ENCODE measurements at places on chromosomes 4 and X. TPM values are rescaled to one million over a fixed set of nuclear protein-coding genes. Genes with fewer than 3 reads are reported as not detected.

DNA sequence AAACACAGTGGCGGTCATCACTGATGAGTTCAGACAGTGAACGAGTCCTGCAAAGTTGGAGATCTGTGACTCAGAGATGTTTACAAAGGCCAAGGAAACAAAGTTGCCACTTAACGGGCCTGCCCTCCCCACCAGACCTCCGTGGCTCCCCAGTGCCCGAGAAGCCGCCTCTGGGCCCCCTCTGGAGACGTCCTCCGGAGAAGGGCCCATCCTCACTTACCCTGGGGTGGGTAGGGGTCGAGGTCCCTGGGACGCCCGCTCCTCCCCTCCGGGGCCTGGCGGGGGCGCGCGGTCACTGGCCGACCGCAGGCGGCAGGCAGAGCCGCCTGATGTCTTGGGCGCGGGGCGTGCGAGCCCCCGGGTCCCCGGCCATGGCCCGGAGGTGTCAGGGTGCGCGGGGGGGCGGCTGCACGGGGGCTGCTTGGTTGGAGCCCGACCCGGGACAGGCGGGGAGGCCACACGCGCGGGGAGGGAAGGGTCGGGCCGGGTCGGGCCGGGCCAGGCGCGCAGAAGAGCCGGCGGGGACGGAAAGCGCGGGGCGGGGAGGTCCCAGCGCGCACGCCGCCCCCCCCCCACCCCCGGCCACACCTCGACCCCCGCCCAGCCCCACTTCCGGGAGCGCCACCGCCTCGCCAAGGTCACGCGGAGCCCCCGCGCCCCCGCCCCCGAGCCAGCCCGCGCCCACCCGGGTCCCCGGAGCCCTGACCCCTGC lies 529 bp downstream of the DHRSX start:
- peaks cover 9% of the 10 kb centered on the region for H3K36me3 ChIP-seq
- H3K4me1 ChIP-seq, result peaks cover 27% of the 10 kb centered on the region
- H3K4me3 ChIP-seq, result peak overlapping the region; percentile 88

Gene CDKL5
- 0.73 TPM for total RNA-seq

DNA sequence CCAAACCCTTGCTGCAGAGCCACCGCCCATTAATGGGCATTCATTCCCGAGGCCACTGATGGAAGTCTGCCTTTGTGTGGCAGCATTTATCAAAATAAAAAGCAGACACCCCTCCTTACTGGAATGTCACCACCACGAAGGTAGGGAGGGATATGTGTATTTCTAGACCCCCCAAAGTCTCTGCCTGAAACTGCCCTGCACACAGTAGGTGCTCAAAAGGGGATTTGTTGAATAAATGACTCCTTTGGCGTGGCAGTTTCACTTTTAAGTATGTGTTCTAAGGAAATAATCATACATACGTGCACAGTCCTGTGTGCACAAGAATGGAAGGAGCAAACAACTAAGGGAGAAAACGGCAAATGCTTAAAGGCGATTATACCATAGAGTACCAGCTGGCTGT lies 23.6 kb upstream of the GLOD5 start:
- H3K27me3 ChIP-seq, result no peaks in the 10 kb centered on the region
- peaks cover 23% of the 10 kb centered on the region for H3K4me1 ChIP-seq
- H3K4me3 ChIP-seq, result peak overlapping the region; percentile 98
- peak overlapping the region; percentile 98 for H3K27ac ChIP-seq
- peaks cover 2% of the 10 kb centered on the region for H3K36me3 ChIP-seq
- DNase-seq, result no peak

Gene MRPL1
- 75.0 TPM for total RNA-seq

DNA sequence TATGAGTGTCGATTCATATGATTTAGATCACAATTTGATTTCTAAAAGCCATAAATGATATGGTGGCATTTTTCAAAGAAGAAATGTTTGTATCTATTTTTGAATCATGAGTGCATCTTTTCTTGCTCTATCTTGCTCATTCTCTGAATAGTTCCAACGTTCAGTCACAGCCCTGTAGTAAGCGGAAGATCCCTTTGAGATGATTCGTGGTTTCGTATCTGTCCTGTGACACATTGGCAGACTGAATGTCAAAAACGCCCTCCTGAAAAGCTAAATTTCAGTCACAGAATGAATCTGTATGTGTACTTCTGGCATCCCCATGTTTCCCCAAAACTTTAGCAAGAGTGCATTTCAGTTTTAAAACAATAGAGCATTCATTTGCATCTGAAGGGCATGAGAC lies 1066.9 kb upstream of the TENM3 start:
- H3K36me3 ChIP-seq, result no peaks in the 10 kb centered on the region
- no peak overlapping the region for H3K27ac ChIP-seq
- no peaks in the 10 kb centered on the region for H3K4me1 ChIP-seq
- no peak overlapping the region for H3K4me3 ChIP-seq
- H3K27me3 ChIP-seq, result no peaks in the 10 kb centered on the region

- DNase-seq, result no peak
- H3K4me3 ChIP-seq, result no peak overlapping the region
- H3K27ac ChIP-seq, result no peak overlapping the region
- H3K27me3 ChIP-seq, result no peaks in the 10 kb centered on the region
- H3K36me3 ChIP-seq, result no peaks in the 10 kb centered on the region
These were observed 233.6 kb downstream of the TRIML1 start for GRCh38 chr4:188372829-188373228.

- no peaks in the 10 kb centered on the region for H3K27me3 ChIP-seq
- H3K27ac ChIP-seq, result no peak overlapping the region
- H3K36me3 ChIP-seq, result no peaks in the 10 kb centered on the region
- H3K4me1 ChIP-seq, result no peaks in the 10 kb centered on the region
- DNase-seq, result no peak
These were observed 1118.1 kb upstream of the PRKX start for GRCh38 chrX:4831574-4831973.

GRCh38 chrX:154834562-154834961 lies at the start of gene SMIM9:
Gene SMIM9, minus strand, starts transcription at chrX:154834662. Its CDS starts 3,806 bp downstream, at chrX:154830856.
- DNase-seq, result no peak
- no peak within 1 kb of the TSS for H3K27ac ChIP-seq
- H3K36me3 ChIP-seq, result no peaks in the 10 kb centered on the region
- H3K4me3 ChIP-seq, result no peak within 1 kb of the TSS
- H3K4me1 ChIP-seq, result peaks cover 14% of the 10 kb centered on the region

- H3K4me3 ChIP-seq, result no peak overlapping the region
- no peaks in the 10 kb centered on the region for H3K27me3 ChIP-seq
- H3K36me3 ChIP-seq, result no peaks in the 10 kb centered on the region
- no peak overlapping the region for H3K27ac ChIP-seq
These were observed 126.0 kb downstream of the TENM3 start for GRCh38 chr4:182369211-182369610.

Gene UGT2B28
- not detected for total RNA-seq

- no peak overlapping the region for H3K4me3 ChIP-seq
- H3K4me1 ChIP-seq, result peaks cover 99% of the 10 kb centered on the region
- H3K27ac ChIP-seq, result peak overlapping the region; percentile 45
These were observed 19.7 kb downstream of the GAB3 start for GRCh38 chrX:154731184-154731583.

Gene STARD8
- total RNA-seq, result 2.6 TPM

DNA sequence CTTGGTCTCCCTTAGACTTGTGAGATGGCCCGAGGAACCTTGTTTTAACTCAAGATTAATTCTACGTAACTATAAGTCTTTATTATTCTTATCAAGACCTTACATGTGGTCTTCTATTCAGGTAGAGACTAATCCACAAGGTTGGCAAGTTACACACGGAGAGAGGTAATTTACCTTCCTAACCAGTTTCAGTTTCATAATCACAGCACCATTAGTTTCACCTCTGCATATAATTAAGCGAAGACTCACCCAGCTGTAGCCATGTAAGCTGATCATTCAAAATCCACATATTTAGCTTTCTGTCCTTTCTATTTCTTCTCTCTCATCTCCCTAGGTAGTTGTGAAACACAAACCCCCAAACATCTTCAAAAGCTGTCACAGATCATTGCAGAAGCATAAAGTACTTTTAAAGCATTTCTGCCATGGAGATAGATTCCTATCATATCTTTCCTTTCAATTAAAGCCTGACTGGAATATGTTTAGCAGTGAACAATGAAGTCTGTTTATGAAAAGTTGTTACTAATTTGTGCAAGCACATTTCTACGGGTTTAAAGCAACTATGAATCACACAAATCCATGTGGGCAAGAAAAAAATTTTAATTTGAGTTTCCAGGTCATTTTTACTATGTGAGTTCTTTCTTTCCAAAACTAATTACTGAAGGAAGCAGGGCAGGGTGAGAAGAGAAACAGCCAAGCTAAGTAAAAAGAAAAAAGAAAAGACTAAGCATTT lies 78.5 kb downstream of the BTC start:
- no peak for DNase-seq
- H3K4me3 ChIP-seq, result no peak overlapping the region
- H3K4me1 ChIP-seq, result no peaks in the 10 kb centered on the region
- H3K27me3 ChIP-seq, result no peaks in the 10 kb centered on the region

DNA sequence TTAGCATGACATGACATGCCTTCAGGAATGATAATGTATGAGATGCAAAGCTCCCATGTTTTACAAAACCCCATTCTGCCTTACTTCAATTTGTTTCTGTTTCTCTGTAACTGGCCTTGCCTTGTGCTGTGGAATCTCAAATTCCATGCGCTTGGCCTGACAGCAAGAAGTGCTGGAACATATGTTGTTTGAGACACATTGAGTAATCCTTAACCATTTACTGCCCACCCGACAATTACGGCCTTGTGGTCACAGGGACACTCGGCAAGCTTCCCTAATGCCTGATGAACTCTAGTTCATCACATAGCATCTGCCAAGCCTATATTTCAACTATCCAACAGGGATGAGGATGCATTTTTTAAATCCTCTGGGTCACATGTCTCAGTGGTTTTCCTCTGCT lies 226.4 kb upstream of the CASK start:
- peaks cover 6% of the 10 kb centered on the region for H3K4me1 ChIP-seq
- H3K36me3 ChIP-seq, result peaks cover 2% of the 10 kb centered on the region
- DNase-seq, result no peak
- no peak overlapping the region for H3K4me3 ChIP-seq

DNA sequence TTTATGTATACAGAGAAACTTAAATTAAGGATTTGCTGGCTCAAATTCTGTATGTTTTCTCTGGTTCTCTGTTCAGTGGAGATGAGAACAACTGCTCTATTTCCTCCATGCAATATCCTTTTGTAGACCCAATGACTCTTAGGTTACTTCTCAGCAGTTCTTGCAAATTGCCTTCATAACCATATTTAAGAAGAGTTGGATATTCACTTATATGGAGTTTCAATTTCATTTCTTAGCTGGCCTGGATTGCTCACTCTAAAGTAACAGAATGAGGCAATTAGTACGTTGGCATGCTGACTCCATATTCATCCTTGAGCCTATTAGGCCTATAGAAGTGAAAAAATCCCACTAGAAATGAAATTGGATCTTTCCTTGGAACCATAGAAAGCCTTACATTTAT lies 93.6 kb downstream of the DOCK11 start:
- no peaks in the 10 kb centered on the region for H3K4me1 ChIP-seq
- H3K36me3 ChIP-seq, result peaks cover 32% of the 10 kb centered on the region
- no peak for DNase-seq

Gene SEC31A
- total RNA-seq, result 118 TPM

DNA sequence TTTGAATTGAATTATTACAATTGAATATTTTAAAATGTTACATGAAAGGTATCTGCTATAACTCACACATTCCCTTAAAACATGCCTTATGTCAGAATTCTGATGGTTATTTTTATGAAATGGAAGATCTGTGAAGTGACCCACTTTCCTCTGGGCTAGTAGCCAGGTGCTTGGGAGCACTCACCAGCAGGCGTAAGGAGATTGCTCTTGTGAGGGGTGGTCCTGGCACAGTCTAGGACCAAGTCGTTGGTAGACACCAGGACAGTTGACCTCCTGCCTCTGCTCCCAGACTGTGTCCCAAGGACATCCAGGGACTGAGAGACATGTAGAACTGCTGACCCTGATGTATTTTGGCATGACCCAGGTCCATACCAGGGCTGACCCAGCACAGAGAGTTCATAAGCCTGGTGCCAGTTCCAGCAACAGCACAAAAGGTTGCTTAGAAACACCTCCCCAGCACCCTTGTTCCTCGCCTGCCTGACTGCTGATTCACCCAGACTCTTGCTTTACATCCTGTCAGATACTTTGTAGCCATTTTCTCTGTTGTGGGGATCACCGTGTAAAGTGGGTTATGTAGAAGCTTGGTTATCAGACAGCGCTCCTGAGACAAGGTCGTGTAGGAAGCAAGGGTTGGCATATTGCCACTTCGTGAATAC lies 48.5 kb downstream of the NELFA start:
- no peak overlapping the region for H3K4me3 ChIP-seq
- no peaks in the 10 kb centered on the region for H3K27me3 ChIP-seq
- DNase-seq, result no peak
- H3K4me1 ChIP-seq, result no peaks in the 10 kb centered on the region
- no peak overlapping the region for H3K27ac ChIP-seq

DNA sequence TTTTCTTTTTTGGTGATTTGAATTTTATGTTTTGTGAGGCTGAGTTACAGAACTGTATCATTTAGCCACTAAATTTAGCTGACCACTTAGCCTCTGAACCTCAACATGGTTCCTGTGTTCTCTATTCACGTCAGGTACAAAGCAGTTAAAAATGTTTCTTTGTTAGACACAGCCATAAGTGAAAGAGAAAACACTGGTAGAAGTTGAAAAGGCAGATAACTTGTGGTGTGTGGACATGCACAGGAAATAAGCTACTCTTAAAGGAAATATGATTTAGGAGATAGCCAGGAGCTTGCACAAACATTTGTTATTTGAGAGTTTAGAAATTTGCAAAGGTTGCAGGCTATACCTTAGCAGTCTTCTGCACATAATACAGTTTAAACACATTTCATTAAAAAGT lies 171.0 kb upstream of the RPS6KA3 start:
- DNase-seq, result no peak
- no peaks in the 10 kb centered on the region for H3K36me3 ChIP-seq
- H3K4me1 ChIP-seq, result peaks cover 51% of the 10 kb centered on the region
- peak overlapping the region; percentile 79 for H3K27ac ChIP-seq
- peak overlapping the region; percentile 21 for H3K4me3 ChIP-seq

Gene MAGEA2
- total RNA-seq, result not detected

GRCh38 chr4:23225564-23225963 lies 532.8 kb downstream of the GBA3 start:
- no peaks in the 10 kb centered on the region for H3K36me3 ChIP-seq
- no peaks in the 10 kb centered on the region for H3K4me1 ChIP-seq
- DNase-seq, result no peak
- H3K27me3 ChIP-seq, result no peaks in the 10 kb centered on the region
- H3K27ac ChIP-seq, result no peak overlapping the region

Gene LIMCH1
- not detected for total RNA-seq

Gene MAP3K15
- 0.18 TPM for total RNA-seq

DNA sequence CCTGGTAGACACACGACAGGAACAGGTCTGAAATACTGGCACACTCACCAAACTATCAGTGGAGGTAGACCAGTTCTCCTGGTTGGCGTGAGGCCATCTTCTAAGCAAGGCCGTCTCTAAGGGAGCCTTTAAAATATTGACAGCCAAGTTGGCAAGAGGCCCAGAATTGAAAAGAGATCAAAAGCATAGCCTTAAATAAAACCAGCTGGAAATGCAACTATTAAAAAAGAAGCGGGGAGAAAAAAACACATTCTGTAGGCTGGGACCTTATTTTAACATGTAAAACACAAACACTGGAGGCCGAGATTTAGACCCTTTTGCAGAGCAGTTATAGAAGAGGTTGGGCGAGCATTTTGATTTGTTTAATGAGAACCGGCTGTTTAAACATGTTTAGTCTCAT lies 233.0 kb upstream of the CLNK start:
- H3K4me1 ChIP-seq, result peaks cover 6% of the 10 kb centered on the region
- no peak overlapping the region for H3K27ac ChIP-seq
- peaks cover 2% of the 10 kb centered on the region for H3K27me3 ChIP-seq
- H3K4me3 ChIP-seq, result no peak overlapping the region

Measured in activated T-helper 1 cell treated with anti-CD3 and anti-CD28 coated beads, Interleukin-12 subunit alpha, Interleukin-12 subunit beta, Interleukin-2, Interleukin-4 antibody, amounts not matched to agents 30 ng/mL and 10 ng/mL and 1 ng/mL, durations not matched to agents 14 hours and 24 hours and 36 hours (primary cell).